Astrocyte (in vitro differentiated cells and primary cell): ENCODE measurements at places on chromosomes 11 and 22. TPM values are rescaled to one million over a fixed set of nuclear protein-coding genes. Genes with fewer than 3 reads are reported as not detected.

DNA sequence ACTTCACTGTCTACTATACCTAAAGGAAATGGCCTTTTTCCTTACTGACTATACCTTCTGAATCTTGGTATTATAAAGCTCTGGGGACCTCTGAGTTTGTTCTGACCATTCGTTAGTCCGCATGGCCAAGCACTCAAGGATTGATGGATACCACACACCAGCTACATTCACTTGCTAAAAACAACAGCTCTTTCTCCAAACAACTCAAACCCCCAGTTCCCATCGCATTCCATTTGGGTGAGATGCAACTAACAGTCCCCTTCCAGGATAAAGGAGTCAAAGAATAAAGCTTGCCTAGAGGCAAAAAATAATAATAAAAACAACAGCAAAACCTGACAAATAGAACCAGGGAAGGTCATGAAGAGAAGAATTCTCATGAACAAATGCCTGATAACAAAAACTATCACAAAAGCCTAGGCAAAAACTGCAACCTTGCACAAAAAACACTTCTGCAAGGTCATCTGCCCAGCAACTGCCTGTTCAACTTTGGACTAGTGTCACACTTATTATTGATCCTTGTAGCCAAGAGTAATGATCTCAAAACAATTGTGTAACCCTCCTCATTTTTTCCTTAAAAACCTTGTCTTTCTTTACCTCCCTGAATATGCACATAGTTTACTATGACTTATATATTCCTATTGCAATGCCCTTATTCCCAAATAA, 139.0 kb upstream of the GUCY1A2 start:
- peak; percentile 49 for DNase-seq

GRCh38 chr11:59415111-59415510, 11.1 kb downstream of the OR5A2 start:
- DNase-seq: no peak

DNA sequence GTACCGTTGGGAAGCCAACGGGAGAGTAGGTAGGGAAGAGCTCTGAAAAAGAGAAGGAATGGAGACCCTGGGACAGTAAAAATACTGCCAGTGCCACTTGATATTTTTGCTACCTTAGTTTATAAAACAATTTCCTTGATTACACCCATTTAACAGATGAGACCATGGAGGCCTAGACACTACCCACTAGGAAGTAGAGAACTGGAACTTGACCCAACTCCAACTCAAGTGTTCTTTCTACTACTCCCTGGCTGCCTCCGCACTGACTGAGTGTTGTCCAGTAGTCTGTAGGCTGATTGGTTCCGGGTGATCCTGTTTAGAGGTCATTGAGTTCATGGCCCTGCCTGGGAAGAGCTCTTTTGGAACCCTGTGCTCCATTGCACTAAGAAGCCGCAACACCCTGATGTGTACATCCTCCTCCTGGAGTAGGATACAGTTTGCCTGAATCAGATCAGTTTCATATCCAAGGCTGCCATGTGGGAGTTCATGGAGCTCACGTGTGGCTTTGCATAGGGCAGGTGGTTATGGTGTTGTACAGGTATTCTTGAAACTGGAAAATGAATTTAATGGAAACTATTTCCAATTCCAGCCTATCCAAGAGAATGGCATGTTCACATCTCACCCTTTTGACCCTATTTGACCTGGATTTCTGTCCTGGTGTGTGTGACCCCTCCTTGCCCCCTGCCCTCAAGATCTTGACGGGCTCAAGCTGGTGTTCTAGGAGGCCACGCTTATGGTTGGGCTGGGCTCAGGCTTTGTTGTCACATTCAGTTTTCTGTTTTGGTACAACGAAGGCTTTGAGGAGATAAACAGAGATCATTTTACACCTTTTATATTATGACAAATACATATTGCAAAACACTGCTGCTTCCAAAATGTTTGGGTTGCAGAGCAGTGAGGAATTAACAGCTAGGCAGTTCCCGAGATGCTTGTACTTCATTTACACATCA, 102.2 kb upstream of the NNMT start:
- no peak for DNase-seq

GRCh38 chr11:60857378-60858232, 1.9 kb upstream of the PTGDR2 start:
- no peak for DNase-seq

- no peak for DNase-seq
These were observed 15.0 kb downstream of the SIAE start for GRCh38 chr11:124658501-124658900.

MRPL11 gene
- total RNA-seq: 30.0 and 33.1 TPM in 2 replicates

MS4A8 gene
- total RNA-seq: not detected in 2 replicates
